Ovary (tissue), 10 donors: ENCODE measurements at places on chromosomes 7 and 10. TPM values are rescaled to one million over a fixed set of nuclear protein-coding genes. Genes with fewer than 3 reads are reported as not detected.

The CYP2C19 gene
- polyA plus RNA-seq, result not detected

The PAXIP1 gene
- polyA plus RNA-seq, result 7.9 TPM

The DLG5 gene
- polyA plus RNA-seq, result 36.4 TPM

The FAM53B gene
- polyA plus RNA-seq, result 21.3 TPM

The EIF5AL1 gene
- 0.15 TPM for polyA plus RNA-seq

The IGF2BP3 gene
- 0.40 TPM for polyA plus RNA-seq

The OR9A2 gene
- not detected for polyA plus RNA-seq

The GSTO1 gene
- 125 TPM for polyA plus RNA-seq
